ENCODE measurements at places on chromosomes 4 and X.

DNA sequence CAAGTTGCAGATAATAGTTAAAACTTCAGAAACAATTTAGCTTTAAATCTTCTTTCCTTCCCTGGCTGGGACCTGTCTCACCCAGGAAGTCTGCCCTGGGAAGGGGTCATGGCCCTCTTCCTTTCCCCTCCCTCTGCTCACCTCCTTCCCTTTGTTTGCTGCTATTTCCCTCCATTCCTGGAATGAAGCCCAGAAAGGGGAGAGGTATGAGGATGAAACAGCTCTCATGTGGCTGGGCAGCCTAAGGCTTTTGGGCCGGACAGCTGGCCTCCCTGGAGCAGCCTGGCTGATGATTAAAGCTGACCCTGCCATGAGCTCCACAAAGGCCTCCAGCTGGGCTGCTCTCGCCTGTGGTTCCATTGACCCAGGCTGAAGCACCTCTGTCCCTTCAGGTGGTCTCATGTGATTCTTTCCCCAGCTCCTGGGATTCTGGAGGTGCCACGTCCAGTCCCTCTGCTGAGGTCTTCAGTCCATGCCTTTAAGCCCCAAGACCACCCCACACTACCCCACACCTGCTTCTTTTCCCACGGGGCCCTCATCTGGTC lies 202.1 kb downstream of the PTTG2 start:
- no peak for DNase-seq

DNA sequence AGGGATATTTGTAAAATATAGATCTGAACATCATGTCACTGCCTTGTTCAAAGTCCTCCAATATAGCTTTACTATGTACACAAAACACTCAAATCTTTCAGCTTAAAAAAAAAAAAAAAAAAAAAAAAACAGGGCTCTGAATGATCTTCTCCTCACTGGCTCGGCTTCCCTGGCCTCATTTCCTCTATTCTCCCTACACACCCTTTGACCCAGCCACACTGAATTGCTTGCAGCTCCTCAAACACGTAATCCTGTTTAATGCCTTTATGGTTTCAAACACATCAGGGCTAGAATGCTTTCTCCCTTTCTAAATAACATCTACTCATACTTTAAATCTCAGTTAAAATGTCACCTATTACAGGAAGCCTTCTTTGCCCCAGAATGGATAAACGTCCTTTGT lies 60.8 kb downstream of the MTMR8 start:
- DNase-seq = no peak

DNA sequence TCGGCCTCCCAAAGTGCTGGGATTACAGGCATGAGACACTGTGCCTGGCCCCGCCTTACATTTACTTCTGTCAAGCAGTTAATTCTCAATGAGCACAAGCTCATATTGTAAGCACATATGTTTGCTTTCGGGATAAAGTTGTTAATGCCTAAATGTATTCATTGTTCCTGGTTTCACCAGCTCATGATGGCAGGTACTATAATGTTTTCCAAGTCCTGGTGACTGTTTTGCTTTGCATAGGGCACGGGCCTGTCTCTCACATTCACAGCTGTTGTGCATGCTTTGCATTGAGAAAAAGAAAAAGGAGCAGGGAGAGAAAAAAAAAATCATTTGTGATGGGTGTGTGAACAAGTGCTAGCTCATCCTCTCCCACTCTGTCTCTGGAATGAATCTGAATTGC lies 661.2 kb upstream of the TENM3 start:
- DNase-seq = no peak

GRCh38 chr4:66963084-66963483 lies 582.2 kb downstream of the CENPC start:
- DNase-seq = no peak

- DNase-seq = no peak
Measured at GRCh38 chr4:111502626-111503025, 642.6 kb upstream of the FAM241A start.

DNA sequence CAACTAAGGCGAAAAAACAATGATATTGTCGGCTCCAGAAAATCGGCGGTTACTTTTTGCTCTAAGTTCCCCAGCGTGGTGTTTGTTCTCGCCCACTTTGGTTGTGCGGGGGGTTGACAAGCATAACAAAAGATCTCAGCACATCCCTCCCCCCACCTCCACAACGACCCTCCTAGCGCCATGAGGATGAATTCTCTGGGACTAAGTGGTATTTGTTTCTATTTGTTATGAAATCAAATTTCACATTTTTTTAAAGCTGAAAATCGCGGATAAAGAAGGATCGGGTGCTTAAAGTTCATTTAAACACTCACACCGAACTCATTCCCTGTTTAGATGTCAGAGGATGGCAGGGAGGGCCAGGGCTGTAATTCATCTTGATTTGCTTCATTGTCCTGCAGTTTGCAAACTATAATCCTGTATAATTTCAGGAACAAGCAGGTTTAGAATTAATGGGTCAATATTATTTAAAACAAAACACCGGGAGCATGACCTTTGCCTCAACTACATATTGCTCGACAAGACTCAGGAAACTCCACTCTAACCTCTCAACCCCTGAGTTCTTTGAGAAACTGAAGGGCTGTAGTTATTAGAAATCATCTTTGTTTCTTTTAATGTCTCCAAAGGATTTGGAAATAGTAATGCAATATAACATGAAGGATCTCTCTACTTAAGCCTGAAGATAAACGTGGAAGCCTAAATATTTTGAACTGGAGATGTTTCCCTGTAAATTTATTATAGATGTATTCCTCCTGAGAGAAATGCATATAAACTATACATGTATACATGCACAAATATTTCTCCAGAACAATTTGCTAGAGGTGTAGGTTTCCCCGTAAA lies 6.4 kb downstream of the PITX2 start:
- DNase-seq = no peak

GRCh38 chrX:53312946-53313727 lies 31.8 kb upstream of the IQSEC2 start:
- peak; percentile 75 for DNase-seq

Data from cerebellar cortex (tissue), 1 donor.